Sigmoid colon (tissue), 7 donors: ENCODE measurements at places on chromosomes 5 and 9. TPM values are rescaled to one million over a fixed set of nuclear protein-coding genes. Genes with fewer than 3 reads are reported as not detected.

GRCh38 chr9:28651050-28651722, 1077.9 kb upstream of the C9orf72 start:
- no peak overlapping the region for H3K4me3 ChIP-seq
- no peak for DNase-seq
- no peaks in the 10 kb centered on the region for H3K4me1 ChIP-seq
- H3K36me3 ChIP-seq = no peaks in the 10 kb centered on the region
- no peak overlapping the region for H3K27ac ChIP-seq
- no peaks in the 10 kb centered on the region for H3K27me3 ChIP-seq

DNA sequence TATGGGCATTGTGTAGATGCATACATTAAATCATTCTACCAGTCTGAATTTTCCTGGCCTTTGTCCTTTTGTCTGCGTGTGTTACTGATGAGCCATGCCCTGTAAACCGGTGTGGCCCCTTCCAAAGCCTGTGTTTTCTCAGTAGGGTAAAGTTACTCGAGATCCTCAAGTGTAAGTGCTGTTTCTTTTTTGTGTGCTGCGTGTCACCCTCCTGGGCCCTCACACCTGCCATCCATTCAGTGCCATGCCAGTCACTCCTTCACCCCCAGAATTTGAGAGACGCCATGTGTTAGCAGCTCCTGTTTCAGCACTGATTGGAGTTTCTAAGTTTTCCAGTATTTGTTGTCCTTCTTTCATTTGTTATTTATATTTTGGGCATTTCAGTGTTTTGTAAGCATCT, 288.2 kb downstream of the FANCC start:
- no peaks in the 10 kb centered on the region for H3K27me3 ChIP-seq
- no peak for DNase-seq
- no peak overlapping the region for H3K4me3 ChIP-seq
- peaks cover 100% of the 10 kb centered on the region for H3K4me1 ChIP-seq
- H3K36me3 ChIP-seq = no peaks in the 10 kb centered on the region

DNA sequence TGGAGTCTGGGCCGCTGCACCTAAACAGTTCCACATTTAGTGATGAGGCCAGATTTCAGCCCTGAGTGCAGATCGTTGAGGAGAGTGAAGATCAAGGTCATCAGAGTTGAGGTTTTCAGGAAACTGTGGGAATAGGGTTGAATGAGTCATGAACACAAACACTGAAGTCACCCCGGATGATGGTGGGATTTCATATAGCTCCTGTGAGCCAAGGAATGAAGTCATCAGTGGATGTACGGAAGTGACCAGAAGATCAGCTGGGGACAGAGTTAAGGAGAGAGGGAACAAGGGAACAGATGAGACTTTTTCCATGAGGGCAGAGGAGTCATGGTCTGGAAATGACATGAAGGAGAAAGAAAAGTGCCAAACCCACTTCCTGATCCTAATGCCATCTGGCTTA, 36.5 kb downstream of the PALM2AKAP2 start:
- H3K36me3 ChIP-seq = no peaks in the 10 kb centered on the region
- DNase-seq = no peak
- H3K4me3 ChIP-seq = no peak overlapping the region
- no peaks in the 10 kb centered on the region for H3K27me3 ChIP-seq

- no peak for DNase-seq
- no peak overlapping the region for H3K27ac ChIP-seq
- peak overlapping the region; percentile 54 for H3K4me3 ChIP-seq
- no peaks in the 10 kb centered on the region for H3K36me3 ChIP-seq
- peaks cover 33% of the 10 kb centered on the region for H3K27me3 ChIP-seq
- H3K4me1 ChIP-seq = no peaks in the 10 kb centered on the region
These were observed 320 bp downstream of the PCDHB1 start for GRCh38 chr5:141051521-141051866.

GRCh38 chr9:106675780-106676179, 187.2 kb upstream of the ZNF462 start:
- no peaks in the 10 kb centered on the region for H3K27me3 ChIP-seq
- no peaks in the 10 kb centered on the region for H3K36me3 ChIP-seq
- H3K27ac ChIP-seq = no peak overlapping the region
- no peak for DNase-seq

- peaks cover 7% of the 10 kb centered on the region for H3K4me1 ChIP-seq
- H3K27me3 ChIP-seq = no peaks in the 10 kb centered on the region
- no peaks in the 10 kb centered on the region for H3K36me3 ChIP-seq
- no peak for DNase-seq
These were observed 543.1 kb downstream of the TLE1 start for GRCh38 chr9:81146241-81146640.

GRCh38 chr9:96719521-96719920, 58.4 kb downstream of the ZNF510 start:
- peaks cover 5% of the 10 kb centered on the region for H3K27me3 ChIP-seq
- DNase-seq = no peak
- peaks cover 11% of the 10 kb centered on the region for H3K4me1 ChIP-seq
- H3K27ac ChIP-seq = no peak overlapping the region
- H3K4me3 ChIP-seq = no peak overlapping the region

GRCh38 chr9:21890696-21891095, 88.3 kb downstream of the MTAP start:
- no peaks in the 10 kb centered on the region for H3K4me1 ChIP-seq
- peaks cover 15% of the 10 kb centered on the region for H3K36me3 ChIP-seq
- DNase-seq = no peak
- no peak overlapping the region for H3K4me3 ChIP-seq

DNA sequence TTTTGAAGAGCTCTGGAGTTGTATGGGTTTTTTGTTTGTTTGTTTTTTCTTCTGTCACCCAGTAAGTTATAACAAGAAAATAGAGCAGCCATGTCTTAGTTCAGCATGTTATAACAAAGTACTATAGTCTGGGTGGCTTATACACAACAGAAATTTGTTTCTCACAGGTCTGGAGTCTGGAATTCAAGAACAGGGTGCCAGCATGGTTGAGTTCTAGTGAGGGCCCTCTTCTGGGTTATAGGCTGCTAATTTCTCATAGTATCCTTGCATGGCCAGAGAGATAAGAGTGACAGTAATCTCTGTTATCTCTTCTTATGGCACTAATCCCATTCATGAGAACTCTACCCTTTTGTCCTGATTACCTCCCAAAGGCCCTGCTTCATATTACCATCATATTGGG, 114.7 kb downstream of the GIN1 start:
- H3K4me1 ChIP-seq = no peaks in the 10 kb centered on the region
- no peak for DNase-seq
- no peak overlapping the region for H3K4me3 ChIP-seq
- peaks cover 40% of the 10 kb centered on the region for H3K36me3 ChIP-seq

PCDH12 gene
- 6.2 TPM for total RNA-seq
